ELR (cell line): ENCODE measurements at places on chromosomes 3 and 15.

DNA sequence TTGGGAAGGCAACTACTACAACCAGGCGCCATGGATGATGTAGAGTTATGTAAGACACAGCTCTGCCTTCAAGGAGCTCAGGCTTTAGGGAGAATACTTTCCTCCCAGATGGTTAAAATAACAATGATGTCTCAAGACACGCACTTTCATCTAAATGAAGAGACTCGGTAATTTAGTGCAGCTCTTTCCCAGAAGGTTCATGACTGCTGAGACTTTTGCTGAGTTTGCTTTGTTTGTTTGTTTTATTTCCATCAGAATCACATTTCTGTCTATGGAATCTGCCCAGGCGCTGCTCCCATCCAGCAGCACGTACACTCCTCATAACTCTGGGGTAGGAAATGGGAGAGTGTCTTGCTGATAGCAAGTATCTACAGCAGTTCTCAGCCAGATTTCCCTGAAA is 33.9 kb upstream of the MEX3B start:
- no peak for DNase-seq

GRCh38 chr15:41512940-41513505 is 604 bp downstream of the LTK start:
- DNase-seq = peak; percentile 47

- no peak for DNase-seq
Observed at GRCh38 chr3:63613561-63613960, 38.9 kb upstream of the SNTN start.

GRCh38 chr3:42850263-42850662 is 25.4 kb downstream of the CYP8B1 start:
- DNase-seq = no peak

- DNase-seq = no peak
Observed at GRCh38 chr3:15932348-15933300, 134.8 kb upstream of the ANKRD28 start.

DNA sequence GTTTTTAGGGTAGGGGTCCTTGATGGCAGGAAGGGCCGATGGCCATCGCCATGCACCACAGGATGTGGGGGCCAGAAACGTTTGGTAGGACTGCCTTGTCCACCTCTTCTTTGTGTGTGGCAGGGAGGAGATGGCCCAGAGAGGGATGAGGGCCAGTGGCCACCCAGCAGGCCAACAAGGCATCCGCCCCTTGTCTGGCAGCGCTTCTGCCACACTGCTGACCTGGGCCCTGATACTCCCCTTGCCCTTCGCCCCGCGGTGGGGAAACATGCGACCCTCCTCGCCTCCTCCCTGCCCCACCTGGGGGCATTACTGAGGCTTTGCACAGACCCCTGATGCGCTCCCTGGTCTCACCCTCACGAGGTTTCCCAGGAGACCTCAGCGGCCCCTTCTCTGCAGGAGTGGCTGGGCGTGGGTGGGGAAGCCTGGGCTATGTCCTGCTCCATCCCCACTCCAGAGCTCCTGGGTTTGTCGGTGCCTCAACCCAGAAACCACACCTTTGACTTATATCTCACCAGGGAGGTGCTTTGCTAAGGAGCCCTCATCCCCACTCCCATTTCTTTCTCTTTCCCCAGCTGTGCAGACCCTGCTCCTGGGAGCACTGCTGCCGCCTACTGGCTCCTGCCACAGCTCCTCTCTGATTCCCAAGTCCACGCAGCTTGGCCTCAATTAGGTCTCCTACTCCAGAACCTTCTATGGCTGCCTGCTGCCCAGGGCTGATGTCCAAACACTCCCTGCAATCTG is 38.7 kb downstream of the FEM1B start:
- peak; percentile 17 for DNase-seq

- DNase-seq = no peak
Observed at GRCh38 chr3:181105646-181106045, 116.1 kb upstream of the DNAJC19 start.

DNA sequence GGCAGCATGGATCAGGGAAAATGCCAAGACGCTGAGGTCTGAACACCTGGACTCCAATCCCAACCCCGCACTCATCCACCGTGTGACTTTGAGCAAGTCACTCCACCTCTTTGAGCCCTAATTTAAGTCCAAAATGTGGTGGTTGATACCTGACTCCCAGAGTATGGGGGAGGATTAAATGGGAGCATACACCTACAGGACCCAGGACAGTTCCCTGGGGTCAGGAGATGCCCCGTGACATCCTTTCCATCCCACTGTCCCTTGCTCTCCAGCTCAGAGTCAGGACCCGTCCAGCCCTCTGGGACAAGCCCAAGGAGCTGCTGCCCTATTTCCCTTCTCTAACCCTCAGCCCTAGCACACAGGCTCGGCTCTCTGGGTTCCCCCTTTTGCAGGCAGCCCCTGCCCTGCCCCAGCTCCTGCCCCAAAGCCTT is 276.4 kb downstream of the XXYLT1 start:
- no peak for DNase-seq

GRCh38 chr3:98711426-98711825 is 51.7 kb upstream of the ST3GAL6 start:
- no peak for DNase-seq

DNA sequence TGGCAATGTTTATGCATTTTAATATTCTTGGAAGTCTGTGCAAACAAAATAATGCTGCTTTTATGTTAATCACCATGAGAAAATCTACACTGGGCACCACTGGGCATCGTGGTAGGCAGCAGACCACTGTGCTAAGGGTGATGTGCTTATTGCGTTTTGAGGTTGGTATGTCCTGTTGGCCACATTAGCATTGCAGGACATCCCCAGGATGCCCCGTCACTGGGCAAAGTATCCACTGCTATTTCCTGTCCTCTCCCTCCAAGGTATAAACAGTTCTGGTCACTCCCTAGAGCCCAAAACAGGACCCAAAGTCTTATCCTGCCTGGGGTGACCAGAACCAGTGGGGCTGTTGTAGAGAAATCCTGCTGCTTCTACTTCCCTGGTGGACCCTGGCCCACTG is 284.2 kb upstream of the ROPN1 start:
- DNase-seq = no peak

GRCh38 chr3:169871129-169871886 is 1.6 kb upstream of the LRRC31 start:
- no peak for DNase-seq

GRCh38 chr15:63945838-63946298 is 100.4 kb downstream of the DAPK2 start:
- no peak for DNase-seq

DNA sequence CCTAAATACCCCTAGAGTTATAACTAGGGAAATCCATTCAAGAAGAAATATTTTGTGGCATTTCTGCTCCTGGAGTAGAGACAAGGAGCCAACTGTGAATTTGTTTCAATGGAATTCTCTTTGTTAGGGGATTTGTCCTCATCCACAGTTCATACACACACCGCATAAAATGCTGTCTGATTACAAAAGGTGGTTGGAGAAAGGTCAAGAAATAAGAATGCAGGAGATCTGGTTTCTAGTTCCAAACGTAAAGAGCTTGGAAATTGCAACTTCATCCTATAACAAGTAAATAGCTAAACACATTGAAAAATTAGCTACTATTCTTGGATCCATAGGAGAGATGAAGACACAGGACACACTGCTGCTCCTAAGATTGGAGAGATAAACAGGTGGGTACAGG is 66.3 kb upstream of the NEDD4 start:
- DNase-seq = no peak

- DNase-seq = peak; percentile 14
Observed at GRCh38 chr3:143252931-143253330, 133.4 kb downstream of the CHST2 start.

DNA sequence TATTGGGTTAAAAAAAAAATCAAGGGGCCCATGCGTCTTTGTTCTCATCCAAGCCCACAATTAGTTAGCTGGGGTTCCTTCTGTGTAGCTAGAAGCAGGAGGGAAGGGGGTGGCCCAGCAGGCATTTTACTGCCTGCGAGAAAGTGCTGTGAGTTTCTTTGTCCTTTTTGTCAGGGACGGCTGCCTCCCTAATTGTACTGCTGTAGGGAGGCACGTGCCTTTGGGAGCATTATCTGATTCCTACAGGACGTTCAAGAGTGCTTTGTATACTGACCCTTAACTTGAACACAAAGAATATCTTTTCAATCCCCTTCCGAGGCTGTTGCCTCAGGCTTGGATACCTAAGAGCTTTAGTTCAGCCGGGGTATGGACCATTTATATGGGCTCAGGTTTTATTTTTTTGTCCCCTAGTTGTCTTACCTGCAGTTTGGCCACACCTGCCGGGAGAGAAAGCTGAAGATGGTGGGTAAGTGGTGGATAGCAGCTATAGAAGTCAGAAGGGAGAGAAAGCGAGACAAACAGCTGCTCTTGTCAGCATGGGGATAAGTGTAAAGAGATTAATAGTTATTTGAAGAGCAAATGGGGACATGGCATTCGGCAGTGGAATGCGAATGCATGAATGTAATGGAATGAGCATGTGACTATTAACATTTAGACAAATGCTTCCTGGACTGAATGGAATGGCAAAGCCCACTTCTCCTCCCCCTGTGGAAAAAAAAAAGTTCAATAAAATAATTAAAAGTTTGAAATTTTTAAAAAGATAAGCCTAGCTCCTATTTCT is 175.2 kb downstream of the TP63 start:
- no peak for DNase-seq

GRCh38 chr3:127456471-127457093 is 134.0 kb downstream of the TPRA1 start:
- peak; percentile 85 for DNase-seq

DNA sequence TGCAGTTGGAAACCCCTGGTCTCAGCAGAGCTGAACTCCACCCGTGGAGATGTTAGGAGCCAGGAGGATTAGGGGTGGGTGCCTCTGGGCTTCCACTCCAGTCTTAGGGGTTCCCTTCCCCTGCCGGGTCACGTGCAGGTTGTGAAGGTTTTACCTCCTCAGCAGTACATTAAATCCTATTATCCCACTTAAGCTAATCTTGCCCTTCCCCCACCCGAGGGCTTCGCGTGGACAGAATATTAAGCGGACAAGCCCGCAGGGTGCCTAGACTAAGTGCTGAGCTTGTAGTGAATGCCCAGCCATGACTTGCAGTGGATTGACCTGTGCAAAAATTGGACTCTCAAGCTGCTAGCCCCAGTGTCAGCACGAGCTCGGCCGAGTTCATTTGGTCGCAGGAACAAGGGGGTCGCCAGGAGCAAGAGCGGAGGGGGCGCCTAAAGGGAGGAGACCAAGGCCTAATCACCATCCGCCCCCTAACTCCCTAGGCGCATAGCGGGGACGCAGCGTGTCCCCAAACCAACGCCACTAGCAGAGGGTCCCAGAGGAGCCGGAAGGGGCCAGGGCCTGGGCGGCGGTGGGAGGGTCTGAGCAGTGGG is 498 bp upstream of the SEMA4B start:
- DNase-seq = peak; percentile 9

DNA sequence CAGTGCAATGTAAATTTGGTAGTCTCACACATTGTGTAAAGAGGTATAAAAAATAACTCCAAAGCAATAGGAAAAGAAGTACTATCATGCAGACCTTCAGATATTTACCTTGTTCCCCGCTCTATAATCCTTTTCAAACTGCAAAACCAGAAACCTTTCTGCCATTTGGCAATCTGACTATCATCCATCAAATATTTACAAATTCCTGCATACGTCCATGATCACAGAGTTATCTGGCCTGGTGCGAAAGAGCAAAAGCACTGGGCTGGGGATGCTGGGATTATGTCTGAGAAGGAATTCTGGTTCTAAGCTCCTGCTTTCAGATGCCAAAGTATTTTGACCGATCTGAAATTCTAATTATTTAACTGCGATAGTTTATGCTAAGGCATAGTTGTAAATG is 143.1 kb downstream of the RORA start:
- no peak for DNase-seq

- DNase-seq = peak; percentile 22
Observed at GRCh38 chr3:130895690-130896488, 2.0 kb downstream of the ATP2C1 start.

- no peak for DNase-seq
Observed at GRCh38 chr15:26877831-26878230, 11.0 kb downstream of the GABRA5 start.

- no peak for DNase-seq
Observed at GRCh38 chr15:72175186-72176044, 22.2 kb downstream of the GRAMD2A start.

DNA sequence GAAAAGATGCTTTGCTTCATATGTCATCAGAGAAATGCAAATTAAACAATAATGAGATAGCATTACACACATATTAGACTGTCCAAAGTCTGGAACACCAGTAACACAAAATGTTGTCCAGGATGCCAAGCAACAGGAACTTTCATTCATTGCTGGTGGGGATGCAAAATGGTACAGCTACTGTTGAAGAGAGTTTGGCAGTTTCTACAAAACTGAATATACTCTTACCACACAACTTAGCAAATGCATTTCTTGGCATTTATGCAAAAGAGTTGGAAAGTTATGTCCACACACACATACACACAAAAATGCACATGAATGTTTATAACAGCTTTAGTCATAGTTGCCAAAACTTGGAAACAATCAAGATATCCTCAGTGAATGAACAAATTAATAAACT is 195.2 kb upstream of the MME start:
- DNase-seq = peak; percentile 49

GRCh38 chr15:31285772-31286261 is 40.8 kb upstream of the KLF13 start:
- no peak for DNase-seq

DNA sequence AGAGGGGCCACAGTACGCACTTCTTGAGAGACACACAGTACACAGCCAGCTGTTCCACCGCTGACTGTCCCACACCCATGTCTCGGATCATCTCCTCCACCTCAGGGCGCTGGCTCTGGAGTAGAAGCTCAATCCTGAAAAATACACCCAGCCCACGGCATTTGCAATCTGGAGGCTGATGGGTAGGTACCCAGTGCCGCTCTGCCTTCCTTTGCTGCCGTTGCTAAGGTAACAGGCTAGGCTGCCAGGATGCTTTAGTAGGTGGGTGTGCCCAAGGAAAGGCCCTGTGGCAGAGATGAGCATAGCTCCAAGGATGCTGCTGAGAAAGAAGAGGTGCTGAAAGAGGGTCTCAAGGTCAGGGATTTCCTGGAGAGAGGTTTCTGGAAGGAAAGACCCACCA is 14.6 kb downstream of the TRAIP start:
- DNase-seq = no peak

- DNase-seq = no peak
Observed at GRCh38 chr3:98788651-98789050, 25.5 kb downstream of the ST3GAL6 start.

- DNase-seq = peak; percentile 71
Observed at GRCh38 chr15:66948294-66948693, 117.1 kb upstream of the SMAD3 start.

- no peak for DNase-seq
Observed at GRCh38 chr3:123111640-123112039, 44.8 kb downstream of the PDIA5 start.

DNA sequence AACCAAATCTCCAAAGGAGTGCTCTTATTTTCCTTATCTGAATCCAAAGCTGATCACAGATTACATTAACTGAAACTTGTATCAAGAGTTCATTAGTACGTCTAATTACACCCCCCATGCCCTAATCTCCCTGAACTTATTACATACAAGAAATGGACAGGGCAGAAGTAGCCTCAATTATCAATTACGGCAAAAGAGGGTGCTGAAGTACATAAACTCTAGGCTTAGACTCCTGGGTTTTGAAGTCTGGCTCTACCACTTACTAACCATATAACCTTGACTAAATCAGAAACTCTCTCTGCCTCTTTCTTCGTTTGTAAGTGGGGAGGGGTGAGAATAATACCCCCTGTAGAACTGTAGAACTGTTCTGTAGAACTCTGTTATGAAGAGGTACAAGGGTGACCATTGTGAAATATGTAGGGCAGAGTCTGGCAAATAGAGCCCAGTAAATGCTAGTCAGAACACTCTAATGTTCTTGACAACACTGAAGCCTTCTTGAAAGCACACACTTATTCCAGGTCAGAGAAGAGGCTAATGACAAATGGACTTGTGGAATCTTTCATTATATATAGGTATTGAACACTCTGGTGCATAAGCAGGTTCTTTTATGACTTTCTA is 19.6 kb upstream of the OR5K4 start:
- DNase-seq = no peak
